ENCODE measurements at places on chromosomes 11 and 22.

DNA sequence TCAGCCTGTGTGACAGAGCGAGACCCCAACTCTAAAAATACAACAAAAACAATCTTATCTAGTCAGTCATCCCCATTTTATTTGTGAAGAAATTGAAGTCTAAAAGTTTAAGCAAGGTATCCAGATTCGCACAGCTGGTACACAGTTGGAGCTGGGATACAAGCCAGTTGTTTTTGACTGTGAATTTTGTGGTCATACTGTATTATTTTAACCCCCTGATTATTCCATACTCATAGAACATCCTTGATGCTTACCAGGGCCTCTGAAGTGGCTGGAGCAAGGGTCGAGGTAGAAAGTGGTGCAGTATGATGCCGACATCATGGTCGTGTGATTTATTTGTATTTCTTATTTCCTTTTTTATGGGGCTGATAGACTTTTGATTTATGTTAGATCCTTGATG lies 50.0 kb downstream of the BID start:
- no peak for DNase-seq

GRCh38 chr11:19673924-19674729 lies 38.5 kb upstream of the NAV2 start:
- DNase-seq = peak; percentile 83

GRCh38 chr11:117187007-117187406 lies 8.5 kb downstream of the SIDT2 start:
- peak; percentile 9 for DNase-seq

DNA sequence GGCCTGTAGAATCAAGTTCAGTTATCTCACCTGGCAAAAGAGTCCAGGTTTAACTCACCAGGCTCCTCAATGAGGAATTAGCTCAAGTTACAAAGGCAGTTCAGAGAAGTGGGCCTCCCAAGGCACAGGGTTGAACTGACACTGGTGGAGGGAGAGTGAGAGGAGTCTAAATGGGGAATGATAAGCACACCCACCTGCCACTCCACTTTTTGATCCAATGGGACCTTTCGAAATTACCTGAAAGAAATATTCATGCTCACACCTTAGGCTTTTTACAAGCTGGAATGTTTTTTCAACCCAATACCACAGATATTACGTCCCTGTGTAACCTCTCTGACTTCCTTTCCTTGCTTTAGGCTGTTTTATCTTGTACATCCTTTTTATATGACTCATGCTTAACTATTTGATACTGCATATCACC lies 642.7 kb upstream of the TENM4 start:
- DNase-seq = no peak

DNA sequence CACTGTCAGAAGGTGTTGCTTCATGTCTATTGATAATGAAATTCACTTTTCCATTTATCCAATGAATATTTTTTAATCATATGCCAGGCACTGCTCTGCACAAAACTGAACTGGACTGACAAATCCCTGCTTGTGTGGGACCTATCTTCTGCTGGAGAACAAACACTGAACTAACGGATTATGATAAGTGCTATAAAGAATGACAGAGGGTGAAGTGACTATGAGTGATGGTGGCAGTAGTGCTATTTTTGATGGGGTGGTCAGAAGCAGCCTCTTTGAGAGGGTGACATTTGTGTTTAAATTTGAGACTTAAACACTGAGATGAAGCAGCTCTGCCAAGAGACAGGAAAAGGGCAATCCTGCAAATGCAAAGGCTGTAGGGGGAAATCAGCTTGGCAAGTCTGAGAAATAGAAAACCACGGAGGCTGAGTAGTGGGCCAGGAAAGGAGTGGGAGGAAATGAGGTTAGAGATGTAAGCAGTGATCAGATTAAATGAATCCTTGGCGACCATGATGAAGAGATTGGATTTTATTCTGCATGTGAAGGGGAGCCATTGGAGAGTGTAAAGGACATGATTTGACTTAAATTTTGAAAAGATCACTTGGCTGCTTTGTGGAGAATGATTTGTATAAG lies 6.0 kb downstream of the TBCEL start:
- DNase-seq = no peak

DNA sequence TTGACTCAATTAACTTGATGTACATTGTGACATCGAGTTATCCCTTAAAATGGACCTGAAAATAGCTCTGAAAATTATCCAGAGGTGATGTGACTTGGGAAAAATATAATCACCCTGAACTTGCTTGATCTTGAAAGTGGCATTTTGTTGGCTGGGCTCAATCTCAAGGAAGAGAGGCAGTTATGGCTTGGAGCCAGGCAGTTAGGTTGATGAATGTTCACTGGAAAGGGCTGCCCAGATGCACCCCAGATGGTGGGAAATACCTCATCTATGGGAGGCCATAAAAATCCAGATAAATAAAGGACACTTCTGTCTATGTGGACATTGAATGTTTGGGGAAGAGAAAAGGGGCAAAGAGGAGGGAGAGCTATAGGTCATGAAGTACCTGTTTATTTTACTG lies 55.7 kb upstream of the OR5AN1 start:
- no peak for DNase-seq

- peak; percentile 86 for DNase-seq
Observed at GRCh38 chr11:16924826-16925560, 89.2 kb downstream of the PLEKHA7 start.

GRCh38 chr11:117834068-117834810 lies 9.7 kb upstream of the FXYD2 start:
- no peak for DNase-seq

Measured in right hindlimb (tissue), 1 donor.